Spleen (tissue), 13 donors: ENCODE measurements at places on chromosomes 5 and 9. TPM values are rescaled to one million over a fixed set of nuclear protein-coding genes. Genes with fewer than 3 reads are reported as not detected.

DNA sequence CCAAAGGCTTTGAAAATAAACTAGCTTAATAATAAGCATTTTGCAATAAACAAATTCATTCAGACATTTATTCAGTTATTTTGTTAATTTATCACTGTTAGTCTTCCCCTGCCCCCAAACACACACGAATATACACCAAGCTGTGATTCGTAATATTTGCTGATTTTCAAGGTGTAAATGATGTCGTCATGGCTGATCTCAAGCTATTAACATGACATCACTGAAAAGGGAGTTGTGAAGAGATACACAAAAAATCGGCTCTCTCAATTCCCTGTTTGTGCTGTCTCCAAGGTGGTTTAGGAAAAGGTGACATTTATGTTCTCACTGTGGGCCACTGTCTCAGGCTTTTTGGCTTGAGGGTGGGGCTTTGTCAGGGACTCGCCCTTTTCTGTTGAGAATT is 413.3 kb downstream of the CDH9 start:
- H3K4me3 ChIP-seq: no peak overlapping the region
- no peak overlapping the region for H3K27ac ChIP-seq
- no peaks in the 10 kb centered on the region for H3K27me3 ChIP-seq
- no peaks in the 10 kb centered on the region for H3K36me3 ChIP-seq
- no peak for DNase-seq

The SQSTM1 gene
- 241 TPM for total RNA-seq

The BAAT gene
- not detected for total RNA-seq

The OMD gene
- 0.85 TPM for total RNA-seq

GRCh38 chr9:91736898-91737601 is 213.0 kb downstream of the ROR2 start:
- no peak overlapping the region for H3K27ac ChIP-seq
- no peak overlapping the region for H3K4me3 ChIP-seq
- H3K27me3 ChIP-seq: no peaks in the 10 kb centered on the region
- peak; percentile 31 for DNase-seq
- H3K36me3 ChIP-seq: no peaks in the 10 kb centered on the region

DNA sequence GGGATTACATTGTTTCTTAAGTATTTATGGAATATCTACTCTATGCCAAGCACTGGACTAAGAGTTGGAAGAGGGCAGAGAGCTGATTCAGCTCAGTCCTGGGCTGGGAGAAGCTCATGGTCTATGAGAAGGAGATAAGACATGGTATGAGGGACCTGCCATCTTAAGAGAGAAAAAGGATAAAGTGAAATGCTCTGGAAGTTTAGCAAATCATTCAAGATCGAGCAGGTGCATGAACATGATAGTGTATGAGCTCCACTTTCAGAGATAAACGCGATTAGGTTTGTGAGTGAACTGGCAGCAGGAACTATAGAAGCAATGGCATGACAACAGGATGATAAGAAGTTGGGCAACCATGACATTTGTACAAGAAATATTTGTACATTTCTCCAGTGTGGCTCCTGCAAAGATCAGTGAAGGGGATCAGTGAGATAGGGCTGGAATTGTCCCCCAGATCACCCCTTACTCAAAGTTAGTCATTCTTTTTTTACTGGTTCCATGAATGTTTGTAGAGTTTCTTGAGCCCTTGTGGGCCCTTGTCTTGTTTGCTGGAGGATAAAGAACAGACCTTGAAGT is 26.6 kb upstream of the CCDC180 start:
- no peaks in the 10 kb centered on the region for H3K27me3 ChIP-seq
- H3K36me3 ChIP-seq: no peaks in the 10 kb centered on the region
- no peak for DNase-seq
- no peak overlapping the region for H3K27ac ChIP-seq
- H3K4me1 ChIP-seq: no peaks in the 10 kb centered on the region

The PITX1 gene
- not detected for total RNA-seq

- no peaks in the 10 kb centered on the region for H3K36me3 ChIP-seq
- no peak for DNase-seq
- H3K27me3 ChIP-seq: no peaks in the 10 kb centered on the region
- no peak overlapping the region for H3K27ac ChIP-seq
Observed at GRCh38 chr9:8564960-8565359, 765.4 kb upstream of the DMAC1 start.

- H3K27ac ChIP-seq: no peak overlapping the region
- H3K4me1 ChIP-seq: no peaks in the 10 kb centered on the region
Observed at GRCh38 chr9:83059417-83059816, 3.5 kb downstream of the RASEF start.

- H3K4me3 ChIP-seq: no peak overlapping the region
- peaks cover 9% of the 10 kb centered on the region for H3K27me3 ChIP-seq
- no peak overlapping the region for H3K27ac ChIP-seq
- DNase-seq: no peak
- H3K4me1 ChIP-seq: peaks cover 18% of the 10 kb centered on the region
Observed at GRCh38 chr5:10567781-10568321, 4.0 kb downstream of the ANKRD33B start.

- H3K27ac ChIP-seq: peak overlapping the region; percentile 38
- H3K4me1 ChIP-seq: no peaks in the 10 kb centered on the region
- no peak for DNase-seq
- H3K36me3 ChIP-seq: no peaks in the 10 kb centered on the region
- no peak overlapping the region for H3K4me3 ChIP-seq
Observed at GRCh38 chr5:150454492-150455229, 5.1 kb upstream of the RPS14 start.

GRCh38 chr5:131998431-131999040 is 12.9 kb downstream of the ACSL6 start:
- no peak overlapping the region for H3K4me3 ChIP-seq
- no peak for DNase-seq

The NEUROG1 gene
- not detected for total RNA-seq

DNA sequence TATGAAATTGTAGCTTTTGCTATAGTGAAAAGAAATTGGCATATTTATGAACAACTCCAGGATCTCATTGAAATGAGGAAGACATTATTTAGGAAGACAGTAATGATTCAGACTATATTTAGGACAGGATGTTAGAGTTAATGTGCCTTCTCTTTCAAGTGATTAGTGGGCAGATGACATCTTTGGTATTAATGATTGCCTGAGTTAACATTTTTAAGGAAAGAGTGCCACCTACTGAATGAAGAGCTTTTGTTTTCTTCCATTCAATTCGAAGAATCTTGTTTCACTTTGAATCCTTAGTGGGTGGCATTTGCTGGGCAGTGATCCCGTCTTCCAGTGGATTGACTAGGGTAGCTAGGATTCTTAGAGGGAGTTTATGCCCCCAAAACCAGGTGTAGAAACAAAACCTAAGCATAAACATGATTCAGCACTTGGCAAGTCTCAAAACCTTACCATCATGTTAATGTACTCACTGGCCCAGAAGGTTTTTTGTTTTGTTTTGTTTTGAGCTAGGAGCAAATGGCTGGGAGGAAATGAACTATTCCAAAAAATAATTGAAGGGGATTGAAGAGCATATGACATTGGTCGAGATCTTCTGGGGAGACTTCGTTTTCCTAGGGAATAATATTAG is 23.2 kb downstream of the MAP3K1 start:
- H3K36me3 ChIP-seq: no peaks in the 10 kb centered on the region
- H3K4me1 ChIP-seq: peaks cover 95% of the 10 kb centered on the region
- peak overlapping the region; percentile 65 for H3K27ac ChIP-seq
- H3K4me3 ChIP-seq: no peak overlapping the region

DNA sequence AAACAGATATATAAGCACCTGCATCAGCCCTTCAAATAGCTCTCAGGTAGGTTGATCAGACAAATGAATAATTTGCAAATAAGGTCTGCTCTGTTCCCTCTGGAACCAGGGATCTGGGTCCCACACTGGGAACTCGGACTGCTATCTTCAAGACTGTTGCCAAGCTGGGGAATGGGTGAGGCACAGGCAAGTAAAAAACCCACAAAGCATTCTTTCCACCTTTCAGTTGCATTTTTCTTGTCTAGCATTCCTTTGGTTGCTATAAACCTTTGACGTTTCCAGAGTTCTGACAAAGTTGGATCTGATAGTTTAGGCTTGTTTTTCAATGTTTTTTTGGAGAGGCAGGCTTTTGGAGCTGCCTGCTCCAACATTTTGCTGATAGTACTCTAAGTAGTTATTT is 20.1 kb downstream of the FBXL17 start:
- no peak overlapping the region for H3K27ac ChIP-seq
- H3K27me3 ChIP-seq: no peaks in the 10 kb centered on the region
- no peak overlapping the region for H3K4me3 ChIP-seq

DNA sequence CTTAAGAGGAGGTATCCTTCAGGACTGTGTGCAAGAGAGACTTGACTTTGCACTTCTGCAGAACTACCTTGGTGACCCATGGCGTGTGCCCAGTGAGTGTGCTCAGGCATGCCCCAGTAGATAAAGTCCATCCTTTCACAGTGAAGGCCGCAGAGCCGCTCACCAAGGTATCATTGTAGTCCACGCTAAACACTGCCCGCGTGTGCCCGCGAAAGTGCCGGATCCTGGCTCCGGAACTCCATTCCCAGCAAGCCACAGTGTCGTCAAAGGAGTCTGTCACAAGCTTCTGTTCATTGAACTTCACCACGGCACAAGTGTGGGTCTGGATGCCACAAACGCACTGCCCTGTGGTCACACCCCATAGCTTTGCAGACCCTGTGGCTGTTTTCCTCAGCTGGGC is 3.3 kb upstream of the GRM6 start:
- no peak overlapping the region for H3K27ac ChIP-seq
- no peaks in the 10 kb centered on the region for H3K36me3 ChIP-seq
- DNase-seq: peak; percentile 59
- no peaks in the 10 kb centered on the region for H3K4me1 ChIP-seq

The SLC12A7 gene
- total RNA-seq: 87.7 TPM

The RAD17 gene
- total RNA-seq: 28.5 TPM

GRCh38 chr5:36605241-36605640 is 1.2 kb upstream of the SLC1A3 start:
- no peak for DNase-seq
- no peak overlapping the region for H3K27ac ChIP-seq
- peaks cover 3% of the 10 kb centered on the region for H3K4me1 ChIP-seq
- H3K27me3 ChIP-seq: no peaks in the 10 kb centered on the region

DNA sequence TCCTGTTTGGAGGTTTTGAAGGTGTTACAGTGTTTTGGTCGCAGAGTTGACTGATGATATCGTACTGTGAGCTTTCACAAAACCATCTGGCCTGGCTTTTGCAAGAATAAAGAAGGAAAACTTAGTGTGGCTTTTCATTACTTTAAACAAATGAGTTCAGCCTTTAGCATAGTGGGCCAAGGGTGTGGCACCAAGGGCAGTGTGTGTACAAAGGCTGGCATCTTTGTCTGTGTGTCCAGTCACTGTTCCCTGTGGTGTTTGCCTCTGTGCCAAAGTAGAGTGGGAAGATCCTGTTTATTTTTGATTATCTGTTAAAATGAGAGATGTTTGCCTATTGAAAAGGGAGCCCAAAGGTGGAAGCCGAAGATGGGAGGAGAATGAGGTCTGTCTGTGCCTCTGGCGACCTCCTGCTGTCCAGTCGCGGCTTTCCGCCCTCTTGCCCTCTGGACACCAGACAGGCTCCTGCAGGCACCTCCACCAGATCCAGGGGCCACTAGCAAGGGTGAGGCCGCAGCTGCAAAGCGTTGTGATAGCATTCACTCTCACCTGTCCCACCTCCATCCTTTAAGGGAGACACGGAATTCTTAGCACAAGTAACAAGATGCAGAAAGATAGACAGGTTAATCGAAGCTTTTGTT is 113.7 kb downstream of the TRIO start:
- no peaks in the 10 kb centered on the region for H3K36me3 ChIP-seq
- DNase-seq: no peak
- no peak overlapping the region for H3K4me3 ChIP-seq
- no peaks in the 10 kb centered on the region for H3K27me3 ChIP-seq

- no peak overlapping the region for H3K27ac ChIP-seq
- H3K36me3 ChIP-seq: no peaks in the 10 kb centered on the region
- DNase-seq: no peak
- H3K4me1 ChIP-seq: no peaks in the 10 kb centered on the region
- no peaks in the 10 kb centered on the region for H3K27me3 ChIP-seq
Observed at GRCh38 chr5:1231354-1231905, 6.2 kb downstream of the SLC6A18 start.

- no peaks in the 10 kb centered on the region for H3K36me3 ChIP-seq
- H3K4me1 ChIP-seq: no peaks in the 10 kb centered on the region
- H3K27ac ChIP-seq: no peak overlapping the region
- no peak overlapping the region for H3K4me3 ChIP-seq
- DNase-seq: no peak
Observed at GRCh38 chr9:97767891-97768290, 70.8 kb upstream of the XPA start.

GRCh38 chr9:123005964-123006363 is 27.5 kb upstream of the GPR21 start:
- H3K36me3 ChIP-seq: peaks cover 5% of the 10 kb centered on the region
- H3K27ac ChIP-seq: no peak overlapping the region
- DNase-seq: no peak

DNA sequence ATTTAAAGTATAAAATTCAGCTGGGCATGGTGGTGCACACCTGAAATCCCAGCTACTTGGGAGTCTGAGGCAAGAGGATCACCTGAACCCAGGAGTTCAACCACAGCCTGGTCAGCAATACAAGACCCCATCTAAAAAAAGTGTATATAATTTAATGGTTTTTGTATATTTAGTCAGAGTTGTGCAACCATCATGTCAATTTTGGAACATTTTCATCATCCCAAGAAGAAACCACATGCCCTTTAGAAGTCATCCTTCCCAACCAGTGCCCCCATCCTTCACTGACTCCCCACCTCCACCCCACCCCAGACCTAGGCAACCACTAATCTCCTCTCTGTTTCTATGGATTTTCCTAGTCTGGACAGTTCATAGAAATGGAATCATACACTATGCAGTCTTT is 18.8 kb upstream of the TEK start:
- H3K4me1 ChIP-seq: no peaks in the 10 kb centered on the region
- no peaks in the 10 kb centered on the region for H3K27me3 ChIP-seq
- DNase-seq: no peak
- no peak overlapping the region for H3K4me3 ChIP-seq
- no peaks in the 10 kb centered on the region for H3K36me3 ChIP-seq

The PKD2L2 gene
- total RNA-seq: not detected

DNA sequence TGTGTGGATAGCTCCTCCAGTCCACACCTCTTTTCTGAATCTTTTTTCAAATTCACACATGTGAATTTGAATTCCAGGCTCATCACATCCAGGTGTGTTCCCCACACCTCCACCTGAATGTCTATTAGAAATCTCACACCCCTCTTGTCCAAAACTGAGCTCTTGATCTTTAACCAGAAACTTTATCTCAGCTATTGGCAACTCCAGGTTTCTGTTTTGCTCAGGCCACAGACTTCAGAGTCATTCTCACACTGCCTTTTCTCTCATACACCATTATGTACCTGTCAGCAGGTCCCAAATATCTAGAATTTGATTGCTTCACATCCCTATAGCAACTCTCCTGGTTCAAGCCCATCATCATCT is 11.6 kb downstream of the NIPSNAP3B start:
- no peak for DNase-seq
- H3K4me1 ChIP-seq: no peaks in the 10 kb centered on the region
- H3K36me3 ChIP-seq: no peaks in the 10 kb centered on the region
- H3K27ac ChIP-seq: no peak overlapping the region

DNA sequence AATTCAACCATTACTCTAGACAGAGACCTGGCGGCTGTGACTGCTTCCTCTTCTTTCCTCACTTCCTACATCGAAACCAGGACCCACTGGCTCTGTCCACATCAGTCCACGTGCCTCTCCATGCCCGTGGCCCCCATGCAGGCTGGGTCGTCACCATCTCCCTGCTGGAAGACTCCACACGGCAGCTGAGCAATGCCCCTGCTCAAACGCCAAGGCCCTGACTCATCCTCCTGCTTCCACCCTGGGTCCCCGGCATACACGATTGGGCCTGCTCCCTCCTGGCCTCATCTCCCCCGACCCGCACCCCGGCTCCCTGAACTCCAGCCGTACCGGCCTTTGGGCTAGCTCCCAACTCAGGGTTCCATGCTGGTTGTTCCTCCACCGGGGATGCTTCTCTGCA is 67.2 kb upstream of the IER5L start:
- no peaks in the 10 kb centered on the region for H3K27me3 ChIP-seq
- no peaks in the 10 kb centered on the region for H3K36me3 ChIP-seq
- H3K4me3 ChIP-seq: no peak overlapping the region
- peak; percentile 37 for DNase-seq
